ENCODE measurements at places on chromosomes 11 and 22.

DNA sequence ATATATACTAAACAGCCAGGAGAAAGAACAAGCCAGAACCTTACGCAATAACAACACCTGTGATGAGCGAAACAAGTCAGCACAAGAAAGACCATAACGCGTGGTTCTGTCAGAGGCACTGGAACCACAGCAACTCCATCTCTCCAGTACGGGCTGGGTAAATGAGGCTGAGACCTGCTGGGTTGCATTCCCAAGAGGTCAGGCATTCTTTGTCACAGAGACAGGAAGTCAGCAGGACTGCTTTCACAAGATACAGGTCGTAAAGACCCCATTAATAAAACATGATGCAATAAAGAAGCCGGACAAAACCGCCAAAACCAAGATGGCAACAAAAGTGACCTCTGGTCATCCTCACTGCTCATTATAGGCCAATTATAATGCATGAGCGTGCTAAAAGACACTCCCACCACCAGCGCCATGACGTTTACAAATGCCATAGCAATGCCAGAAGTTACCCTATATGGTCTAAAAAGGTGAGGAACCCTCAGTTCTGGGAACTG lies 21.7 kb downstream of the TPST2 start:
- no peak for DNase-seq

DNA sequence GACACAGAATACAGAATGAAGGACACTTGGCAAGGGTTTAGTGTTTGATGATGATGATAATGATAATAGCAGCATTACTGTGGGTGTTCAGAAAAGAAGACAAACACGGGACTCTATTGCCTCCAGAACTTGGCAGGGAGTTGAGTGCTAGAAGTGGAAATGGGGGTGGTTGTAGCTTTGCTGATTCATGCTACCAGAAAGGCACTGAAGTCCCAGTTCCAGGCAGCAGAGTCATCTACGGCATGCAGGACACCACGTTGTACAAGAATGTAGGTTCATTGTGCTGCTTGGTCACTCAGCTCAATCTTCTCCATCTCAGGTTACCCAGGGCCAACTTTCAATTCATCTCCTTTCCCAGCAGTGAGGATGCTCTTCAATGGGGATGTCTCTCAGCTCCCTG lies 115.7 kb downstream of the NTM start:
- DNase-seq, result no peak

DNA sequence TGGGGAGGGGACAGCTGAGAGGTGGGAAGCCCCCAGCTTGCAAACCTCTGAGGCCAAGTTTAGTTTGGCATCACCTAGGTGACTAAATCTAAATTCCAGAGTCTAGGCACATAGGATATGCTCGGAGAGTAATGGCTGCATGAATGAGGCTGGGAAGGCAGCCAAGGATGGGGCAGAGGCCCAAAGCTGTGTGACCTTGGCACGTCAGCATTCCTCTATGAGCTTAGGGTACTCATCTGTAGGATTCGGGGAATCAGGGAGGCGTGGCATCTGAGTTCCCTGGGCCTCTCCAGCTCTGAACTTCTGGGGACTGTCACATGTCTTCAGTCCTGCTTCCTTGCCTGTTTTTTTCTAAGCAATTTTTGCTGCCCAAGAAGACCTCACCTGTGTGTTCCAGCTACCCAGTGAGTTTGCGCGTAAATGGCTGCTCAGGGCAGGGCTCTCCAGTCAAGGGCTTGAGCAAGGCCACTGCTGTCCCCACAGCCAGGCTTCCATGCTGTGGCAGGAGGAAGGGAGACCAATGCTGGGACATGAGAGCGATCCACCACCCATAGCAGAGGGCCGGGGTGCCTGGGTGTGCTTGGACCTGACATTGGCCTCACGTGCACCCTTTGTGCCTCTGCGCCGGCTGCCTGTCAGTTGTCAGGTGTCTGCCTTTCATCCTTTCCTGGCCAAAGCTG lies 13.9 kb downstream of the DAGLA start:
- no peak for DNase-seq

DNA sequence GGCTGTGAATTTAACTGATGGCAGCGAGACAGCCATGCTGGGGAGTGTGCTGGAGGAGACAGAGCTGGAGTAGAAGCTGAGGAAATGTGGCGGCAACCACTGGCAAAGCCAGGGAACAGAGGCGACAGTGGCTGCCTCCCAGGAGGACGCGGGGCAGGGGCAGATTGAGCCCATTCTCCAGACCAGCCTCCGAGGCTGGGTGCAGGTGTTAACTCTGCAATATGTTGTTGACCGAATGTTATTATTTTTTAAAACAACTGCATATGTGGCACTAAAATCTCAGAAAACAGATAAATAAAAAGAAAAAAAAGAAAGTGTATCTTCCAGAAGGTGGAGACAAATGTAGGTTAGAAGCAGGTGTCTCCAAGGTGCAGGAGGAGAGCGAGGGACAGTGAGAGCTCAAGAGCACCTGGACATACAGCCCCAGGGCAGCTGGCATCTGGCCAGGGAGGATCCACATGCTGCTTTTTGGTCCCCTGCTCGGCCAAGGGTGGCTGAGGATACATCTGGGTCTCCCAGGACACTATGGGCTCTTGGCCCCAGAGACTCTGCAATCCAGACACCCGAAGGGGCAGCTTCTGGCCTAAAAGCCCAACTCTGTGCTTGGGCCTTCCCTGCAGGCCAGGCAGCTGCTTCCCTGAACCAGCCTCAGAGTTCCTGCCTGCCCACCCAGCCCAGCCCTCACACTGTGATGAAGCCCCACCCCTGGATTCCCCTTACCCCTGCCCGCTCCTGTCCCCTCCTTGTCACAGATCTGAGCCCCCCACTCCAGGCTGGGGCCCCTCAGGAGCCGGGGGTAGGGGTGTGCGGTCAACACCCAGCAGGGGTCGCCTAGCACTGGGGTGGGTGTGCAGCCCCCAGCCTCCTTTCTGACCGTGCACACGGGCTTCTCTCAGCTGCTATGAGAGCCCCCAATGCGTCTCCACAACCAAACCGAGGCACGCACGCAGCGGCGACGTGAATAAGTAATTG lies 12.9 kb downstream of the RTN4R start:
- no peak for DNase-seq

DNA sequence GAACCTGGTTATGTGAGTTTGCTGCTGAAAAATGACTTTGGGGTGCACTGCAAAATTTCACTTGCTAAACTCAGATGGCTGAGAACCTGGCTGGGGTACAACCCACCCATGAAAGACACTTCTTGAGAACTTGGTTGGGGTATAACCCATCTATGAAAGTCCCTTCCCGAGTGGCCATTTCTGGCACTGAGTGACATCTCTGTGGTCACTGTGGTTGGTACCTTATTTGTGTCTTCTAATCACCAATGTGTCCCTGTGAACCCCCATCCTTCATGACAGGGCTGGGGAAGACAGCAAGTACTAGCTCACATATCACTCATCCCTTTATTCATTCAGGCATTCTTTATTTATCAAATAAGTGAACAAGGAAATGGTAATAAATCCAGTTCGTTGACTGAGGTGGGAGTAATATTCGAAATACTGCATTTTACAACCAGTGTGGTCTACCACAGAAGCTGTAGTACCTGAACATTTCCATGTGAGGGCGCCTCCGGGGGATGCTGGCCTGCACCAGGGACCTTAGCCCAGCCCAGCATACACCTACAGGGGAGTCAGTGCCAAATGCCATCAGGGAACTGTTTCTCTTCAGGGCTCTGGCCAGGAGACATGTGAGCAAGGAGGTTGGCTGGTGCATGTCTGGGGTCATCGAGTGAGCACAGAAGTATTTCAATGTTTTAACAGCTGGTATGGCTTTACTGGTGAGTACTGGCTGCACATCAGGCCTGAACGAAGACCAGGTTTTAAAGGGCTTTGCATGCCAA lies 122.1 kb downstream of the CSNK2A3 start:
- no peak for DNase-seq

GRCh38 chr11:390175-390574 lies 3.8 kb upstream of the PKP3 start:
- no peak for DNase-seq

GRCh38 chr11:120267319-120267718 lies 27.4 kb downstream of the POU2F3 start:
- DNase-seq, result no peak

GRCh38 chr11:85679576-85679975 lies 6.4 kb downstream of the CCDC89 start:
- no peak for DNase-seq

- DNase-seq, result no peak
These were observed 426 bp upstream of the GDPD5 start for GRCh38 chr11:75526192-75526541.

- no peak for DNase-seq
These were observed 6.5 kb upstream of the TOP3B start for GRCh38 chr22:21989049-21989448.

DNA sequence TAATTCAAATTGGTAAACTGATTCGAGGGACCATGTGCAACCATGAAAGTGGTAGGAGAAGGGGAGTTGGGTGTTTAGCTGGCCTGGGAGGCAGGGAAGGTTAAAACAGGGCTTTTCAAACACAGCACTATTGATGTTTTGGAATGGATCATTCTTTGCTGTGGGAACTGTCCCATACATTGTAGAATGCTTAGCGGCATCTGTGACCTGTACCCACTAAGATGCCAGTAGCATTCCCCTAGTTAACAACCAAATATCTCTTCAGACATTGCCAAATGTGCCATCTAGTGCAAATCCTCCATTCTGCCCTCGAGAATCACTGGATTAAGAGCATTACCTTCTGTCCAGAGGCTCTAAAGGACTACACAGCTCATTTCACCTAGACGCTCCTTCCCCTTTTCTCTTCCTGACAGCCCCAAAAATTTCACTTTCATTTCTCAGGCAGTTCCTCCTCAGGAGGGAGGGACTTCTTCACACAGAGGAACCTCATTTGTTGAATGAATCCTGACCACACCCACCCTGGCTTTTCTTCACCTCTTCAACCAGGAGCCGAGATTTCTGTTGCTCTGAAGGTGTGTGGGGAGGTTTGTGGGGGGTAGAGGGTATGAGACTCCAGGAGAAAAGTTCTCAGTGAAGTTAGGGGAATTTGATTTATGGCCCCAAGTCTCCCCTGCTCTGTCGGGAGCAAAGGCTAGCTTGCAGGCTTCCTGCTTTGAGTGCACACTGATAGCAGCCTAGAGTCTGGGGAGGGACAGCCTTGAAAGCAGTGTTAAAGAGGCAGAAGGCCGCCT lies at the start of gene TRIM34:
Gene TRIM34 (plus strand): TSS at position 513 of the 791 bp plus-strand sequence. CDS start 7,331 bp downstream, outside the sequence.
- no peak for DNase-seq

DNA sequence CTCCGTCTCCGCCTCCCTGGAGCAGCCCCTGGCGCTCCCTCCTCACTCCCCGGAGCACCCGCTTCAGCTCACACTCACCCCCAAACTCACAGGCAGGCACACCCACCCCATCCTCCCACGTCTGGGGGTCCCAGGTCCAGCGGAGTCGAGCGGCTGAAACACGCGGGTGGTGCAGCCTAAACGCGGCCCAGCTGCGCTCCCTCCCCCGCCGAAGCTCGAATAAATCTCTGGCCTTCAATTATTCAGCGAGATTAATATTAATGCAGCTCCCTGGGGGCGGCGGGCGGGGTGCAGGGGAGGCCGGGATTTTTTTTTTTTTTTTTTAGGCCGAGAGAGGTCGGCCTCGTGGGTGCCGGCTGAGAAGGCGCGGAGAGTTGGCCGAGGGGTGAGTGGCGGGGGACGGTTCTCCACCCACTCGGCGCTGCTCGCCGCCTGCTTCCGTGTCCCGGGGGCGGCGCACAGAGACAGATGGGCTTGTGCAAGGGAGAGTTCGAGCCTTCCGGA lies 524 bp upstream of the SLC1A2 start:
- DNase-seq, result no peak

DNA sequence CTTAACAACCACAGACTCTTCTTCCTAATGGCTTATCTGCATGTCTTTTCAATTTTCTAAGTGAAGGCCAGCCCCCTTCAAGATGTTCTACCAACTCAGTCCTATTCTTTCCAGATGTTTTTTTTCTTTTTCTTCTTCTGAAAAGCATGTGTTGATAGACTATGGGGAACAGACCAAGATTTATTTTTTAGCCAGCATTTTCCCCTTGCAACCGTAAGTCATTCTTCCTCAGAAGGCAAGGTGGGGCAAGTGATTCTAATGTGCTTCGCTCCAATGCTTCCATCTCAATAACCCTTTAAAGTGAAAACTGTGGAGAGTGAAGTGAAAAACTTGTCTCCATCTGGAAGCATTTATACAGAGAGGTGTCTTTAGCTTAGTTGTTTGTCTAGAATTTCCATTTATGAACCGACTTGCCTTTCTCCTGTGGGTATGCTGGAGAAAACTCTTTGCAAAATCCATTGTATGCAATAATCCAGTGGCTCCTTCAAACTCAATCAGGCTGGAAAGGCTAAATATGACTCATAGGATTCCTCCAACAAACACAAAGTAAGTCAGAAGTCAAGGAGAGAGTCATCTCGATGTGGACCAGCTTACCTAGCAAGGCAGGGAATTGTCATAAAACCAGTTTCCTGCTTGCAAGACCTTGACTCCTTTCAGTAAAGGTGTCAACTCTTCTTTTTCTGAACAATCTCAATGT lies 83.7 kb downstream of the MAML2 start:
- DNase-seq, result no peak

DNA sequence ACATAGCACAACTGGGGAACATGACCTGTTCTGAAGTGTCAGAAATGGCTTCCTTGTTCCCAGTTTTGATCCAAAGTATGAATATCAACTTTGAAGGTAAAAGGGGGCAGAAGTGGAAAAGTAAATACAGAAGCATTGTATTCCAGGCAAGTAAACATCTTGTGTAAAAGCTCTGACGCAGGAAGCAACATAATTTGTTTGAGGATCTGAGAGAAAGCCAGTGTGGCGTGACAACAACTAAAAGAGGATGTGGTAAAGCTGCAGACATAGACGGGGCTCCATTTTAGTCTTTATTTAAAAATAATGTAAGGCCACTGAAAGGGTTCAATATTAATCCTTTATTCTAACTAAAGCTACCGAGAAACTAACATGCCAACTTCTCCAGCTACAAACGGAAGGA lies 310.2 kb downstream of the DLG2 start:
- DNase-seq, result no peak

DNA sequence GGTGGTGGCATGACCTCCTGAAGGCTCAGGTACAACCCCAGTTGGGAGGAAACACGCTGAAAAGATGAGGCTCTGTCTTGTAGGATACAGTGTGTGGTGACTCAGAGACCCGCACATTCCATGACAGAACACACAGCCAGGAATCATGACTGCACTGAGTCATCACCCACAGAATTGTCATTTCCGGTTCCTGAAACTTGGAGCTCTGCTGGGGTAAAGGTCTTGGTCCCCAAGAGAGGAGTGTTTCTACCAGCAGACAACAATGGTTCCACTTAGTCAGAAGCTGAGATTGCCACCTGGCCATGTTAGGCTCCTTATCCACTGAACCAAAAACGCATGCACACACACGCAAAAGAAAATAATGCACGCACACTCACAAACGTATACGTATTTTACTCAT lies 31.5 kb upstream of the CYB5R3 start:
- DNase-seq, result no peak

GRCh38 chr11:47946682-47947559 lies 33.4 kb upstream of the PTPRJ start:
- DNase-seq, result peak; percentile 63

GRCh38 chr22:24592058-24592850 lies 619 bp downstream of the LRRC75B start:
- DNase-seq, result no peak

- DNase-seq, result no peak
These were observed 469 bp downstream of the ZBED5 start for GRCh38 chr11:10857459-10857708.

Data from AG04449 (cell line).